ENCODE measurements at places on chromosomes 5 and 9. TPM values are rescaled to one million over a fixed set of nuclear protein-coding genes. Genes with fewer than 3 reads are reported as not detected.

The RETREG1 gene
- total RNA-seq = 2.7 TPM

The HSPB3 gene
- not detected for total RNA-seq

The CREB3 gene
- 36.7 TPM for total RNA-seq

The ANKRD31 gene
- total RNA-seq = under 0.01 TPM

The FREM1 gene
- 0.37 TPM for total RNA-seq

The MELK gene
- total RNA-seq = 38.9 TPM

Data from subcutaneous preadipocyte (primary cell).